Esophagus squamous epithelium (tissue), 5 donors: ENCODE measurements at places on chromosomes 6 and 20.

GRCh38 chr6:111585241-111585973 is 20.3 kb downstream of the TRAF3IP2 start:
- DNase-seq = no peak

- no peak for DNase-seq
Measured at GRCh38 chr20:38764567-38765318, 16.5 kb downstream of the ACTR5 start.

GRCh38 chr6:79435746-79436145 is 101.5 kb downstream of the LCA5 start:
- no peak for DNase-seq

GRCh38 chr6:91213229-91213901 is 626.5 kb upstream of the MAP3K7 start:
- no peak for DNase-seq
